ENCODE measurements at places on chromosomes 6 and 20.
A peak's percentile ranks its signal among the peaks of the same experiment; 100 is the strongest.

DNA sequence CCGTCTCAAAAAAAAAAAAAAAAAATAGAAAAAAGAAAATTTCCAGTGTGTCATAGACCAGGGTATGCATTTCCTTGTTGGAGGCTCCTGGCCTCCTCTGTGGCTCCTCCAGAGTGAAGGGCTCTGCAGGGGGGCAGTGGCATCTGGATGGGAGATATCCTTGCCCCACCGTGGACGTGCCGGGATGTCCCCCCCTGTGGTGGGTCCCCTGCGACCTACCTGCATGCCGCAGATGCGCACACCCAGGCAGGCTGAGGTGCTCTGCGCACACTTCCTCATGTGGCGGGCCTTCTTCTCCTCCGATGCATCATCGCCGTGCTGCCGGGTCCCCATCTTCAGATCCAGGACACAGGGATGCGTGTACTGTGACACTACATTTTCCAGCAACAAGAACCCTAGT is 13.7 kb upstream of the UQCC2 start:
- DNase-seq = no peak

DNA sequence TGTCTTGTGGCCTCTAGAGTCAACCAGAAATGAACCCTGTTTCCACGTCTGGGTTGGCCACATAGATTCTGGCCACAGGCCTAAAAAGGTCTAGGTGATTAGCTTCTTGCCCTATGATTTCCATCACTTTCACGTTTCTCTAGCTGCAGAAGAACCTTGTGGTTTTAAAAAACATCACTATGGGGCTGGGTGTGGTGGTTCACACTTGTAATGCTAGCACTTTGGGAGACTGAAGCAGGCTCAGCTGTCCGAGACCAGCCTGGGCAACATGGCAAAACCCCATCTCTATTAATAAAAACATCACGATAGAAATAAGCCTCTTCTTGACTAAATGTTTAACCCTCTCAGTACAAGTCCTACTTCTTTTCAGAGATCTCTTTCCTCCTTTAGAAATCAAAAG is 27.6 kb downstream of the POLR1C start:
- DNase-seq = no peak

- no peak for DNase-seq
Observed at GRCh38 chr6:168122521-168122920, 43.5 kb upstream of the FRMD1 start.

DNA sequence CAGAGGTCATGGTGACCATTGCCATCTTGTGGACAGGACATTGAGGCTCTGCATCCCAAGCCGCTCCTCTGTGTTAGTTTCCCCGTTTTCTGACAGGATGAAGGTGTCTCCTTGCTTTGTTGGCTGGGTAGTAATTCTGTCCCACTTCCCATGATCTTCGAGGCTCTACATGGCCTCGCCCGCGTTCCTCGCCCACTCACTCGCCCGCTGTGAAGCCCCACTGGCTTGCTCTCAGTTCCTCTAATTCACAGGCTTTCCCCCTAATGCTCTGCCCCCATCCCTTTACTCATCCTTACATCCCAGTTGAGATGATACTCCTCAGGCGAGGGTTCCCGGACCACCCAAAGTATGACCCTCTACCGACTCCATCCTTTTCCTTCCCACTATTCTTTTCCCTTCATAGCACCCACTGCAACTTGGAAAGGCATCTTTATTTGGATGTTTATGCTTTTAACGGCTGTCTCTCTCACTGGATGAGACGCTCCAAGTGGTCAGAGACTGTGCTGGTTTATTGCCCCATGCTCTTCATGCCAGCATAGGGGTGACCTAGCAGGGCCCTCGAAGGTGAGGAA is 511 bp upstream of the SLC35B2 start:
- DNase-seq = no peak

DNA sequence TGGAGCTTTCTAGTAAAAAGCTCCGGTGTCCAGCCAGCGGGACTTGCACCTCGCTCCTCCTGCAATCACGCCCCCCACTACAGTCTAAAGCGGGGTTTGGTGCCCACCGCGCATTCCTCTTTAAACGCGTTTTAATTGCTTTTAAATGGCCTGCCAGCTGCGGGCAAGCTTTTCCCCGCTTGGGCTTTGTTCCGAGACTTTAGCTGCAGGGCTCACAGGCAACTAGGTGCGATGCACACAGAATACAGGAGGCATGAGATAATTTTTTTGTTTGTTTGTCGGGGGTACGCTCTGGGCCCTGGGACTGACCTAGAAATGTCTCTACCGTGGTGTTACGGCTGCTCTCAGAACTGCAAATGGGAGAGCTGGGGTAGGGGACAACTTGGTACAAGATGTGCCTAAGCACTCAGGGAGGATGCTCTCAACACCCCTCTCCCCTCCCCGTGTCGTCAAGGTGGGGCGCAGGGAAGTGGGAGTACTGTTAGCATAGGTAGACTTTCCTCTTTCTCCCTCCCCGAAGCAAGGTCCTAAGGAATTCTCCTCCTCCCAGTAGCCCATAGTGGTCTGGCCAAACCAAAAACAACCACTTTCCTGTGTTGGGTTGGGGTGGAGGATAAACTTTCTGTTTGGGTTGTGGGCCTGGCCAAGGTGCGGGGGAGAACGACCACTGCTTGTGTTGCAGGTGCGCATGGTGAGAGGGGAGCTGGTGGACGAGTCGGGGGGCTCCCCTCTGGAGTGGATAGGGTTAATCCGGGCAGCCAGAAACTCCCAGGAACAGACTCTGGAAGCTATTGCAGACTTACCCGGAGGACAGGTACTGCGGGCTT is 1.6 kb downstream of the PRDM13 start:
- DNase-seq = no peak

DNA sequence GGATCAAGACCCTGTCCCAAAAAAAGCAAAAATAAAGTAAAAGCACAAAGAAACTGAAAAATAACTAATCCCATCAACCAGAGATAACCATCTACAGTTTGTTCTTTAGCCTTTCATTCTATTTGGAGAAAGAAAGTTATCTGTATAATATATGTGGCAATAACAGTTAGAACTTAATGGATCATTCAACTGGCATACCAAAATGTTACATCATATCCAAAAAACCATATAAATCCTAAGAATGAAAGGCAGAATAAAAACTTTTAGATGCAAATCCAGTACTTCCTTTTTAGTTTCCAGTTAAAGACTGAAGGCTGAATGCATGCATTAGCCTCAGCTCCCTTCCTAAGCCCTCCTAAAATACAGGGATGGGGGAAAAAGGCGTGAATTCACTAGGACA is 25.2 kb downstream of the ILRUN start:
- no peak for DNase-seq

GRCh38 chr6:5087389-5087788 is 2.2 kb downstream of the PPP1R3G start:
- DNase-seq = no peak

DNA sequence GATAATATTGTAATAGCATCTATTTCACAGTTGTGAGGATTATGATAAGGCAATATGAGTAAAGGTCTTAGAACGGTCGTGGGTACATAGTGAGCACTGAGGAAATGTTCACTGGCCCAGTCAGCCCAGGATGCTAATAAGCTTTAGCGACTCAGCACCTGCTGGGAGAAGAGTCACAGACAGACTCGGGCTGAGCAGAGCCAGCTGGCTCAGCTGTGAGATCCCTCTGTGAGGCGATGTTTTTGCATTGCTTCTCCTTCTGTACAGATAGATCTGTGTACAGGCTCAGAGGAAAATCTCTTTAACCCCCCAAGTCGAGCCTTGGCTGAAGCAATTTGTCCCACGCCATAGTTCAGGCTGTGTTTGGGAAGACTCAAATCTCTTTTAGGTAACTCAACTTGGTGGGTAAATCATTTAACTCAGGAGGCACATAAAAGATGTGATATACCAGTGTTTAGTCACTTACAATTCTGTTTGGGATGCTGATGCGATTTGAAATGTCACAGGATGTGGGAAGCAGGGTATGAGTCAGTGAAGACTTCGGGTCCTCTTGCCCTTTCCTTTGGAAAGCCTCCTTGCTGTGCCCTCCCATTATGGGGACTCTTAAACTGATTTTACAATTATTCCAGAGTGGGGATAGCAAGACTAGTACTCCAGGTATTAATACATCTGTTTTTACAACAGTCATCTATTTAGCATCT is 53.1 kb downstream of the PHACTR1 start:
- DNase-seq = no peak

- no peak for DNase-seq
Observed at GRCh38 chr20:11118802-11119380, 445.1 kb upstream of the JAG1 start.

DNA sequence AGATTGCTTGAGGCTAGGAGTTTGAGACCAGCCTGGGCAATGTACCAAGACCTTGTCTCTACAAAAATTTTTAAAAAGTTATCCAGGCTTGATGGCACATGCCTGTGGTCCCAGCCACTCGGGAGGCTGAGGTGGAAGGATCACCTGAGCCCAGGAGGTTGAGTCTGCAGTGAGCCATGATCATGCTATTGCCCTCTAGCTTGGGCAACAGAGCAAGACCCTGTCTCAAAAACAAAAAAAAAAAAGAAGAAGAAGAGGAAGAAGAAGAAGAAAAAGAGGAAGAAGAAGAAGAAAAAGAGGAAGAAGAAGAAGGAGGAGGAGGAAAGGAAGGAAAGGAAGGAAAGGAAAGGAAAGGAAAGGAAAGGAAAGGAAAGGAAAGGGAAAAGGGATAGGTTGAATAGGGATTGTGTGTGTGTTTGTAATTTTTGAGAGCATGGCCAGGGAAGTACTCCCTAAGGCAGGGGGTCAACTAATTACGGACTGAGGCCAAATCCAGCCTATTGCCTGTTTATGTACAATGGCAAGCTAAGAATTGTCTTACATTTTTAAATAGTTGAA is 43.0 kb upstream of the ZNF217 start:
- DNase-seq = no peak

- no peak for DNase-seq
Observed at GRCh38 chr6:1759870-1760269, 150.2 kb downstream of the FOXC1 start.

DNA sequence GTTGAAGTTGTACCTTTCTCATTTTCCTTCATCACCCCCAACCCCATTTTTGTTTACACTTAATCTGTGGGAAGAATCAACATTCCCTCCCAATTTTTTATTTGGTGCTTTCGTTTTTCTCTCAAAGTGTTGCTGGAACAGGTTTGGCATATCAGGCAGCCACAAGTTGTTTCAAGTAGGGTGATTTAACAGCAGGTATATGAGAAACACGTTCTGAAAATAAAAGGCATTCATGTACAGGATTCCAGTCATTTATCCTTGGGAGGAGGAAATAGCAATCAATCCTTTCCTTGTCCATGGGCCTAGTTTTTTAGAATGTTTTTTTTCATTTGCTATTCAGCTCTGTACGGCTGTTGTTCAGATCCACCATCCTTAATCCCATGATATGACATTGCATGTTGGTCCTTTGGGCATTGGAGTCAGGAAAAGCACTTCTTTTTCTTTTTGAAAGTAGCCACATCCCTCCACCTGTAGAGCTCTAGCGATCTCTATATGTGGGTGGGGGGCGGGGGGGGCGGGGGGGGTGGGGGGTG is 120.2 kb downstream of the JARID2 start:
- DNase-seq = no peak

GRCh38 chr6:33632558-33633039 is 11.5 kb downstream of the ITPR3 start:
- DNase-seq = peak; percentile 54

GRCh38 chr6:56692523-56693245 is 50.0 kb upstream of the DST start:
- no peak for DNase-seq

- DNase-seq = no peak
Observed at GRCh38 chr6:12528136-12528535, 188.4 kb upstream of the PHACTR1 start.

- peak; percentile 94 for DNase-seq
Observed at GRCh38 chr20:62808211-62808865, 3.7 kb downstream of the OGFR start.

GRCh38 chr6:40417031-40417430 is 170.1 kb downstream of the LRFN2 start:
- DNase-seq = no peak

DNA sequence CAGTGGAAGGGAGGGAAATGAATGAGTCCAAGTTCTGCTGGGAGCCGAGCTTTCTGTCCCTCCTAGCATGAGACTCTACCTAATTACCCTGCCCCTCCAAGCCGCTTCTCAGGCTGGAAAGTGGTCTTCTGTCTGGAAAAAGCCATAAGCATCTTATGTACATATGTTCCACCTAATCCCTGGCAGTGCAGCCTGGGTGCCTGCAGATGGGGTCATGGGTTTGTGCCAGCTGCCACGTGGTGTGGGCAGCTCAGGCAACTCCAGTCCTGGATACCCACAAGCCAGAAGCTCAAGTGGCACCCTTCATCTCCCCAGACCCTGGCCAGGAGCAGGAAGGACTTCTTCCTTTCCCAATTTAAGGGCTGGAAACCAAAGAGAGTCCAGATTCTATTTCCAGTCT is 253.1 kb downstream of the LY86 start:
- no peak for DNase-seq

DNA sequence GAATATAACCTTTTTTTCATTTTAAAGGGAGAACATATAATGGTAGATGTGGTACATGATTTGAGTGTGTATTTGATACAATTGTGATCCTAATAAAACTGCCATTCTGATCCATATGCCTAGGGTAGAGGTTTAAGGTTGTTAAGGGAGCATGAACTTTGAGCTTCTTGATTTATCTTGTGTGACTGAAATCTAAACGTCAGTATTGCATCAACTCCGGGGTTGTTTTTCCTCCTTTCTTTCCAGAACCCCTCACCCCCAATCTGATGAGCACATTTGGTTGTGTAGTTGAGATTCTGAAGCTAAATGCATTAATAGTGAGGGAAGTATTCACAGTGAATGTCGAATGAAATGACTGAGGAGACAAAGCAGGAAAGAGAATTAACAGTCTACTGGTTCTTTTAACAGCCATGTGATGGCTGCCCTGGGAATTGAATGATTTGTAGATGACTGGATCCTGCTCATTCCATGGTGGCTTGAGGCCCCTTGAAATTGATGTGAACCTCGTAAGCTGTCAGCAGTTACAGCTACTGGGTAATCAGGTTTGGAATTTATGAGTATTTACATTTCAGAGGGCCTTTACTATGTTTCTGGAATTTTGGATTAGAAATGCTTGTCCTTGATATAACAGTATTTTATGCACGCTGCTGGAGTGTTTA is 44.8 kb downstream of the FARS2 start:
- no peak for DNase-seq

DNA sequence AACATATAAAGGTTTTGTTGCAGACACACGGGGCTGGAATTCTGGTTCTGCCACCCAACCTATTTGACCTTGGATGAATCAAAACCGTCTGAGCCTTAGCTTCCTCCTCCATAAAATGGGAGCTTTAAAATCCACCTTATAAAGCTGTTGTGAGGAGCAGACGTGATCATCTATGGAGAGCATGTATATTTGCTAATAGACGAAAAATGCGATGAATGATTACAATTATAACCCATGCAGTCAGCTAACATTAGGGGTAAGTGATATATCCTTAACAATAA is 586 bp upstream of the NUP153 start:
- no peak for DNase-seq

DNA sequence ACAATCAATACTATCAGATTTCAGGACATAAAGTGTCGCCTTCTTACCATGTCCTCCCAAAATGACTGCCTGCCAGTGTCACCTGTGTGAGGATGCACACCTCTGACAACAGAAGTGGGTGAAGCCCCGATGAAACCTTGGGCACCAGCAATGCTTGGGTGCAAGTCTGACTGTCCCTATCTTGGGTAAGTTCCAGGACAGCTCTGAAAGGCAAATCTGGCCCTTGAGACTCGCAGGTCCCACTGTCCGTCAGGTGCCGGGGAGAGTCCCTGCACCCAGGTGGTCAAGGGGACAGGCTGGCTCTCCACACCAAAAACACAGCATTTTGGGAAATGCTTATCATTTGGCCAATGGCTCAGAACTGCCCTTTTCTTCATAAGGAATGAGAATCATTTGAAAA is 43.3 kb downstream of the EZR start:
- DNase-seq = no peak

GRCh38 chr6:13299918-13300317 is 28.4 kb downstream of the TBC1D7 start:
- no peak for DNase-seq

Data from D721Med (cell line).